ENCODE measurements at places on chromosomes 16 and 17. TPM values are rescaled to one million over a fixed set of nuclear protein-coding genes. Genes with fewer than 3 reads are reported as not detected.

DNA sequence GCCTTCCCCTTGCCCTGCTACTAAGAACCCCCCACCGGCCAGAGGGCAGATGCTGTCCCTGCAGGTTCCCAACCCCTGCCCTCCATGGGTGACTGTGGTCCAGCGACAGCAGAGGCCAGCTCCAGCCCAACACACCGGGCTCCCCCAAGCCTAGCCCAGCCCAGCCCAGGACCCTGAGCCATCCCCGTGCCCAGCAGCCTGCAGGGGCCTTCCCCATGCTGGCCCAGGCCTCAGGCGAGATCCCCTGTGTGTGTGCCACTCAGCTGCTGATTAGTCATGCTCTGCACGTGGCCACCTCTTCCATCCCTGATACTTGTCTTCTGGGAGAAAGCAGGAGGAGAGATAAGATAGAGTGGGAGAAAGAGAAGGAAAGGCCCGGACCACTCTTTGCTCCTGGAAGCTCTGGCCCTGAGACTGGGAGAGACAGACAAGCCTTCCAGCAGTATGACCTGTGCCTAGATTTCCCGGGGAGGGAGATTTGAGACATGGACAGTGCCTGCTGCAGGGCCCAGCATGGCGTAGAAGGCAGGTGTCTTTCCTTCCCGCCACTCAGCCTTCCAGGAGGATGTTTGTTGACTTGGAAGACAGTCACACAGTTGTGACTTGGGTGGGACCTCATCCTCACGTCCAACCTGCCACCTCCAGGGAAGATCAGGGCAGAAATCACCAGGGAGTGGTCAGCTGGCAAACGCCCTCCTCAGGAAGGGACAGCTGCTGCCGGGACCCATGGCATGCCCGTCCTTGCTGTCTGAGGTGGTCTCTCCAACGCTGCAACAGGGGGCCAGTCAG lies 41.3 kb upstream of the RASD1 start:
- no peak for DNase-seq

DNA sequence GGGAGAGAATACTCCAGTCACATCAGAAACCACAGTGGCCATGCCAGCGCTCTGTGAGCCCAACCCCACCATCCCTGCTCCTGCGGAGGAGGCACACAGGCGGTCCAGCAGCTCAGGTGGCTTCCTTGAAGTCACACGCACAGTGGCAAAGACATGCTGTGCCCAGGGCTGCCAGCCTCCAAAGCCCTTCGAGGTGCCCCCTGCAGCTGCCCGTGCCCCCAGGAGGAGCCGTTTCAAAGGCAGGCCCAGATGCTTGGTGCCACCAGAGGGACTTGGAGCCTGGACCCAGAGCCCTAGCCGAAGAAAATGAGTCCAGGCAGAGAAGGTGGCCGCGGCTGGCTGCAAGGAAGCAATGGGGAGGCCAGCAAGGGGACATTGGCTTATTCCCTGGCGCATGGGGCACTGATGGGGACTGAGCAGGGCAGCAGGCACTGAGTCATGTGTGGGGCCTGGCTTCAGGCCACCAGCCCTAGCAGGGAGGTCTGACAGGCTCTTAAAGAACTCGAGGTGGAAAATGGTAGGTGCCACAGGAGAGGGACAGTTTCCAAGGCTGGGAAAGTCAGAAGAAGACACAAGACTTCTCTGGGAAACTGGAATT lies 17.2 kb upstream of the CACNG1 start:
- no peak for DNase-seq

DNA sequence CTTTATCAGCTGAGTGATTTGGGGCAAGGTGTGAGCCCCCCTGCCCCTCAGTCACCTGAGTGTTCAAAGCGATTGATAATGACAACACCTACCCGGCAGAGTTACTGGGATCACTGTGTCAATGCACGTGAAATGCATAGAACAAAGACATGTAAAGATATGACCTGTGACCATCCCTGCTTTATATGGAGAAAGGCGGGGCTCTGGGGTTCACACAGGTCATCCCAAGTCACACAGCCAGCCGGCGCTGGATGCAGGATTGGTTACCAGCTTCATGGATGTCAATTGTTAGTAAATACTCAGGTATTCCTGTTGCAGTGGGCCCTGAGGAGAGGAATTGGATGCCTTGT lies 64.4 kb downstream of the CRISPLD2 start:
- no peak for DNase-seq

ANKRD40CL gene
- total RNA-seq: not detected

RAB37 gene
- total RNA-seq: 85.5 TPM

DNA sequence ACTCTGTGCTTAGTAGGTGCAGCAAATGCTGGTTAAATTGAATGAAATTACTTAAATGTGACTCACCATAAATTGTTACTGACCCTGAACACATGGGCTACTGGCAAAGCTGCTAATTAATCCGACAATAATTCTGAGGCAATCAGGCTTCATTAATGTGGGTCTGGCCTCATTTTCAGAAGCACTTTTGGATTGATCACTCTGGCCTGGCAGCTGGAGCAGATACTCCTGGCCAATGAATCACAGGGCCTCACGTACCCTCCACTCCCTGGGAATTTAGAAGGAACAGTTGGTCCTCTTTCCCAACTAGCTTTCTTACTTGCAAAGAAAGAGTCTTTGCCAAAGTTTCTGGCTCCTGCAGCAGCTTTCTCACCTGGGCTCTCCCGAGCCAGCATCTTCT lies 162.0 kb upstream of the ZKSCAN2 start:
- no peak for DNase-seq

FTSJ3 gene
- 39.4 TPM for total RNA-seq

WNT3 gene
- not detected for total RNA-seq

DNAAF1 gene
- total RNA-seq: 0.27 TPM

DDX19B gene
- 47.0 TPM for total RNA-seq

DNA sequence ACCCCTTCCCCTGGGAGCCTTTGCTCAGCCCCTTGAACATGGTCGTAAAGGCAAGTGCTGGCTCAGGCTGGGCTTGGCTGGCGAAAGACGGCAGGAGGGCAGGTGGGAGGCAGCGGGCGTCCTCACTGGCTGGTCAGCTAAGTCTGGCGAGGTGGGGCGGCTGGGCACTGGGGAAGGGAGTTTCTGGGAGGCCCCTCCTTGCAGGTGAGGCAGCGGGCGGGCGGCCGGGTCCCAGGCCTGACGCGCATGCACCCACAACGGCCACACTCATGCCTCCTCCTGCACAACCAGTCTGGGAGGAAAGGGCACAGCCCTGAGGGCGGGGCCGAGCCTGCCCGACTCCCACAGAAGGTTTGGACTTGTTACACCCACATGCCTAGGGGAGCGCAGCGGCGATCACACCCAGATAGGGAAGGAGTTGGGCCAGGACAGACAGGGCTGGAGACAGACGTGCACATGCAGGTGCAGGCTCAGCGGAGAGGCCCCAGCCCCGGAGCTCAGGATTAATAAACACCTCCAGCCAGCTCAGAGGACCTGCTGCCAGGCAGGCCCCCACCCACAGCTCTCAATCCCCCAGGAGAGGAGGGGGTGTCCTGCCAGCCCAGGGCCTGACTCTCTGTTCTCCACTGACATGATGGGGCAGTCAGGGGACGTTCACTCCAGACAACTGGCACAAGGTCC lies at the start of gene EVPL:
EVPL (minus strand) TSS at position 148 of the 681 bp plus-strand sequence; CDS start at position 40, 108 bp downstream.
- DNase-seq: no peak

GRCh38 chr16:1832838-1833454 lies 5.9 kb downstream of the FAHD1 start:
- no peak for DNase-seq

- DNase-seq: no peak
Measured at GRCh38 chr17:70030371-70030770, 44.7 kb upstream of the KCNJ16 start.

DNA sequence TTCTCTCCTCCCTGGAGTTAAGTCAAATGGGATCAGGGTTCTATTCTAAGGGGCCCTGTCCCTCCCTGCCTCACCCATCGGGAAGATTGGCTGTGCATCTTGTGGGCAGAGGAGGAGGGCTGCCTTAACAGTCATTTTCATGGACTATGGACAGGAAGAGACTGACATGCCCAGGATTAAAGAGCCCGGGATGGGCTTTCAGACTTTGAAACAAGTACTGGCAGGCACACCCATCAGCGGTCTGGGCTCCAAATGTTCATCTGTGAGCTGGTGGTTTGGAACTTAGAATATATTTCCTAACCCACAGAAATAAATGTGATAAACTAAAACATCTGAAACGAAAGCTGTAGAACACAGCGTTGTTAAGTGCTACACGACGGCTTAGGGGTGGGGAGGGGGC lies 6.5 kb downstream of the SLC6A4 start:
- DNase-seq: no peak

GRCh38 chr17:3885970-3886369 lies 6.9 kb downstream of the CAMKK1 start:
- DNase-seq: no peak

DNA sequence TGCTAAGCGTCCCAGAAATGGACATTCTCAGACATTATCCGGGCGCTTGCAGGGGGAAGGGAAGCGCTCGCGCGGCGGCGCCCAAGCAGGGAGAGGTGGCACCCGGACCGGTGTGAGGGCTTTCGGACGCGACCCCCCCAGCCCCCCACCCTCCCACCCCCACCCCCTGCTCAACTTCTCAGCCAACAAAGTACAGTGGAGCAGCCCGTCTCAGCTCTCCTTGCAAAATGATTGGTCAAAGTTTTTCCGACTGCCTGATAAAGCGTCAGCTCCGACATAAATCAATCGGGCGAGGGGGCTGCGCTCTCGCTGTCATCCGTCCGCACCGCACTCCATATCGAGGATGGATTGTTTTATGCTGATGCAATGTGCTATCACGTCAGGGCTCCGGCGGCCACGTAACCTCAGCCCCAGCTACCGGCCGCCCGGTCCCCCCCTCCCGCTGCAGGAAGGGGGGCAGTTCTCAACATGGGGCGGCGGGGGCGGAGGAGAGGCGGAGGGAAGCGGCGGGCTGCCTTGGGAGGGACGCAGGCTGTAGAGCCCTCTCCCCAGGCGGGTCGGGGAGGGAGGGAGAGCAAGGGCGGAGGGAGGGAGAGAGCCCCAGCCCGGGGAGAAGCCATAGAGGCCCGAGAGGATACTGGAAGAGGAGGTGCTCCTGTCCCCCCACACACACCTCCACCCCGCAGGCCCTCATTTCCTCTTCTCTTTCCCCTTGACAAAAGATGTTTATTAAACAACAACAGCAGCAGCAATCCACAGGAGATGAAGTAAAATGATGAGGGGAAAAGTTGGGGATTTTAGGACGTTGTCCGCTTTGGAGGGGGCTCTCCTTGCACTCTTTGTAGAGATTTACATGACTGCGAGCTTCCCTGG lies at the start of gene HOXB9:
HOXB9 (minus strand) TSS at position 114 of the 873 bp plus-strand sequence; CDS start at position 25, 89 bp downstream.
- DNase-seq: no peak

DNA sequence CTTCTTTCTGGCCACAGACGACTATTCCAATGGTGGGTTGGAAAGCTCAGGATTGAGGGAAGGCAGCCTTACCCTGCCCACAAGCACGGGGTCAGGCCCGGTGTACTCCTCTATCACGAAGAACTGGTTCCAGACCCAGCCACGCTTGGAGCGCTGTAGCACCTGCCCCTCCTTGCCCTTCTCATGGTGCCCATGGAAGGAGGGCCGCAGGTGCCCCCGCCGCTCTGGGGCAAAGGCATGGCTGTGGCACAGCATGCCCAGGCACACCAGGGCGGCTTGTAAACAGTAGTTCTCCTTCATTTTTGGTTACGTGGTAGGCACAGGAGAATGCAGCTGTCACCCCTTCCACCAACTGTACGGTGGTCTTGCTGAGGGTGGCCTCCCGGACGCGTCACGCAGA lies 117.3 kb downstream of the CDH11 start:
- DNase-seq: no peak

GRCh38 chr17:40666331-40666730 lies 1.4 kb upstream of the KRT222 start:
- no peak for DNase-seq

SBK1 gene
- total RNA-seq: 20.2 TPM

DNA sequence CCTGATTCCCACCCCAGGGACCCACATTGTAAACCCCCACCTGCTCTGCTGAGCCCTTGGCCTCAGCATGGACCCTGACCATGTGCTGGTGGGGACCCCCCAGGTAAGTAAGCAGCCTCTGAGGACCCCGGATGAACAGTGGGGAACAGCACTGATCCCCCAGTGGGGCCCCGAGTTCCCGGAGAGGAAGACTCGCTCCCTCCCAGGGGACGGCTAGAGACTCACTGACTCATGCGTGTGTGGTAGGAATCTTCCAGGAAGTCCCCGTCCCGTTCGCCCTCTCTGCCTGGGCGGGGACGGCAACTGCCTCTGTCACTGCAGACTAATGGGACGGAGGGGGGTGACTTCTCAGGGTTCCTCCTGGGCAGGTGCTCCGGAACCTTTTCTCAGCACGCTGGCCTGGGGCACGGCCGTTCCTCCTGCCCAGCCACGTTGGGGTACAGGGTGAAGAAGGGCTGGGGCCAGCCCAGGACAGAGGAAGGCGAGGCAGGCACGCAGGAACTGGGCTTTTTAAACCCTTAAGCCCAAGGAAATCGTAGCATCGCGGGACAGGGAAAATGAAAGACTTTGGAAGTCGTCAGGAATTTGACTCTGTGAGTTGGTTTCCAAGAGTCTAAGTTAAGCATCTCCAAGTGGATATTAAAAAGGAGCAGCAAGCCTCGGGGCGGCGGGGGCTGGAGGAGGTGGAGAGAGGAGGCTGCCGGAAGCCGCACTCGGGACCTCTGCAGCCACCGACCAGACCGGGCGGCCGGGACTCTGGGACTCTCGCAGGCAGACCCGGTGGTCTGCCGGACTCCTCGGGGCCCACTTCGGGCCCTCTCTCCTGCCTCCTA lies 178.7 kb downstream of the SEC14L1 start:
- DNase-seq: peak; percentile 23

DNA sequence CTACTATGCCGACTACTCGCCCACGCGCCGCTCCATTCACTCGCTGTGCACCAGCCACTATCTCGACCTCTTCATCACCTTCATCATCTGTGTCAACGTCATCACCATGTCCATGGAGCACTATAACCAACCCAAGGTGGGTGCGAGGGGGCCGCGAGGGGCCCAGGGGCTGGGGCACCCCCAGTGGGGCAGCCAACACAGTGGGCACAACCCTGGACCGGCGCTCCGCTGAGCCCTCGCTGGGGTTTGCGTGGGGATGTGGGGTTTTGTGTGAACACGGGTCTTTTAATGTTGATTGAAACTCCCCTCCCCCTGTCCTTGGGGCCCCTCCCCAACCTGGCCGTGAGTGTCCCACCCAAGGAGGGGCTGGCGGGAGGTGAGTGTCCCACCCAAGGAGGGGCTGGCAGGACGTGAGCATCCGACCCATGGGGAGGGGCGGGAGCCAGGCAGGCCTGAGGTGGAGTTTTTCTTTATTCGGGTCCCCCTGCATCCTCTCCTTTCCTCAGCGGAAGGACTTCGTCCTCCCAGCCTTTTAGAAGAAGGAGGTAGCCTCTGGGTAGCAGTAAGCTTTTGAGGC lies 11.2 kb downstream of the TPSG1 start:
- no peak for DNase-seq

DNA sequence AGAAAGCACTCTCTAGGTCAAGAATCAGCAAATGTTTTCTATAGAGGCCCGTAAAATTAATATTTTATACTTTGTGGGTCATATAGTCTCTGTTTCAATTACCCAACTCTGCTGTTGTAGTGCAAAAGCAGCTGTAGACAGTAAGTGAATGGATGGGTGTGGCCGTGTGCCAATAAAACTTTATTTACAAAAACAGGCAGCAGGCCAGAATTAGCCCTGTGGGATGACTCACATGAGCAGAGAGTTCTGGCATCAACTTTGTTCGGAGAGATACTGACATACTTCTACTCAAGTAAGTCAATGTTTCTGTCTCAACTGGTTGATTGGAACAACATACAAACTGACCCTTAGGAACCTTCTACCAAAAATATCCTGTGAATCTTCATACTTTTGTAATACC lies 616.2 kb downstream of the MAF start:
- no peak for DNase-seq

- DNase-seq: peak; percentile 62
Measured at GRCh38 chr16:85316321-85316919, 204.1 kb upstream of the CIBAR2 start.

- no peak for DNase-seq
Measured at GRCh38 chr16:70565053-70565452, 41.4 kb downstream of the SF3B3 start.

MYO1C gene
- 33.7 TPM for total RNA-seq
